Ecto neural progenitor cell (in vitro differentiated cells): ENCODE measurements at places on chromosomes 13 and 19.

GRCh38 chr19:51065221-51065960, 499 bp upstream of the KLK13 start:
- no peak for DNase-seq

DNA sequence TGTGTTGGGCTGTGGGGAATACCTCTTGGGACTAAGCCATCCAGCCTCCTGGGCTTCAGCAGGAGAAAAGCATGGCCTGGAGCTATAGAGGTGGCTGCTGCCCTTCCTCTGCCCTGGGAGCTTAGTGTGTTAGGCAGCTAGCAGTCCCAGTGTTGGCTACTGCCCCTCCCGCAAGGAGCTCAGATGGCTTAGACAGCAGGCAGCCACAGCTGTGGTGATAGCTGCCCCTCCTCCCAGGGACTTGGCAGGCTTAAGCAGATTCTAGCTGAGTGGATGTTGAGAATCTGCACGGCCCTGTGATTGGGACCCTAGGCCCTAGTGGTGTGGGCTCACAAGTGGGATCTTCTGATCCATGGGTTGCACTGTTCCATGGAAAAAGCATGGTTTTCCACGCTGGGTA, 264.5 kb downstream of the TDRD3 start:
- peak; percentile 67 for DNase-seq

DNA sequence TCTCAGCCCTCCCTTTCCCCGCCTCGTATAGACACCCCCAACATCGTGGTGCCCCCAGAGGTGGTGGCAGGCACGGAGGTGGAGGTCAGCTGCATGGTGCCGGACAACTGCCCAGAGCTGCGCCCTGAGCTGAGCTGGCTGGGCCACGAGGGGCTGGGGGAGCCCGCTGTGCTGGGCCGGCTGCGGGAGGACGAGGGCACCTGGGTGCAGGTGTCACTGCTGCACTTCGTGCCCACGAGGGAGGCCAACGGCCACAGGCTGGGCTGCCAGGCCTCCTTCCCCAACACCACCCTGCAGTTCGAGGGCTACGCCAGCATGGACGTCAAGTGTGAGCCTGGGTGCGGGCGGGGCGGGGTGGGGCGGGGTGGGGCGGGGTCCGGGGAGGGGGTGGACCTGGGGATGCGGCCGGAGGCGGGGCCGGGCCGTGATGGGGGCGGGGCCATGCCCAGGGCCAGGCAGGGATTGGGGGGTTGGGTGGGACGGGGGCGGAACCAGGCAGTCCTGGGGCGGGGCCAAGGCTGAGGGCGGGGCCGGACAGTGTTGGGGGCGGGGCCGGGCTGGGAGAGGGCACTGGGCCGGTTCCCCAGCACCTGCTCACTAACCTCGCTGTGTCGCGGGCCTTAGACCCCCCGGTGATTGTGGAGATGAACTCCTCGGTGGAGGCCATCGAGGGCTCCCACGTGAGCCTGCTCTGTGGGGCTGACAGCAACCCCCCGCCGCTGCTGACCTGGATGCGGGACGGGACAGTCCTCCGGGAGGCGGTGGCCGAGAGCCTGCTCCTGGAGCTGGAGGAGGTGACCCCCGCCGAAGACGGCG, 7.8 kb downstream of the MAG start:
- no peak for DNase-seq

DNA sequence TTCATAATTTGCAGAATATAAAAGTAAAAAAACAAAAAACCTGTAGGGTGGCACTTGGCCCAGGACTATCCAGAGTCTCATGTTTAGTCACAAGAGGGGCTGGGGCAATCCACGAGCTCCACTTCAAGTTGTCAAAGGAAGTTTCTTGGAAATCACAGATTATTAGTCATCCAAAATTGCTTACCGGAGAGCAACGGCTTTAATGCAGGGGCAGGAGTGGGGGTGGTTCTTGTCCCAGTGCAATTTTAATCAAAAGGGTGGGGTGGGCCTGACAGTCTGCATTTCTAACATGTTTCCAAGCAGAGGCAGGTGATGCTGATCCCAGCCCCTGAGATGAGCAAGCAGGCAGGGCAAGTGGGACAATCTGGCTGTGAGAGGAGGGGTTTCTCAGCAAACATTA, 233.9 kb downstream of the ABCC4 start:
- no peak for DNase-seq

DNA sequence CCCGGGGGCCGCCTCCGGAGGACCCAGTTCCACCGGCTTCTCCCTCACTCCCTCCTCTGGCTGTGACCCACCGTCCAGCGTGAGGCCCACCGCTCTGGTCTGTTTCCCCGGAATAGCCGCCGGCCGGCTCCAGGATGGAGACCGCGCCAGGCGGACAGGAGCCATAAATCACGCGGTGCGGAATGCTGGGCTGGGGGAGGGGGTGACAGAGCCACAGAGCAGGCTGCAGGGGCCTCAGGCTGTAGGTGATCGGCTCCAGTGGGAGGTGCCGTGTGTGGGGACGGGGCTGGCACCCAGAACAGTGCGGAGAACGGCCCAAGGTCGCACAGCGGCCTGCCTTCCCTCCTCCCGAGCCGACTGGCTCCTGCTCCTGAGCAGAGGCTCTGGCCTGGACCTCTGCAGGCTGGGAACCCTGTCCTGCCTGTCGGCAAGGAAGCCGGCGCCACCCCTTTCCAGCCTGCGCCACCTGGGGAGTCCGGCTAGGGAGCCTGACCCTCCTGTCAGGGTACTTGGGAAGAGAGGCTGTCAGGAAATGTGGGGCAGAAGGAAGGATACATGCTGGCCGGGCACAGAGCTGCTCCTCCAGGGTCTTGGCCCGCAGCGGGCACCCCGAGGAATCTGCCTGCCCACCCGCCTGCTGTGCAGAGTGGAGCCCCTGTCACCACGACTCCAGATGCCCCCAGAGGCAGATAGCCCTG, 8.3 kb downstream of the PIAS4 start:
- peak; percentile 39 for DNase-seq

GRCh38 chr13:66635526-66635925, 594.6 kb downstream of the PCDH9 start:
- no peak for DNase-seq

- peak; percentile 81 for DNase-seq
Observed at GRCh38 chr19:15251749-15252397, 19.6 kb upstream of the EPHX3 start.

- no peak for DNase-seq
Observed at GRCh38 chr13:94286581-94286980, 192.9 kb downstream of the DCT start.

DNA sequence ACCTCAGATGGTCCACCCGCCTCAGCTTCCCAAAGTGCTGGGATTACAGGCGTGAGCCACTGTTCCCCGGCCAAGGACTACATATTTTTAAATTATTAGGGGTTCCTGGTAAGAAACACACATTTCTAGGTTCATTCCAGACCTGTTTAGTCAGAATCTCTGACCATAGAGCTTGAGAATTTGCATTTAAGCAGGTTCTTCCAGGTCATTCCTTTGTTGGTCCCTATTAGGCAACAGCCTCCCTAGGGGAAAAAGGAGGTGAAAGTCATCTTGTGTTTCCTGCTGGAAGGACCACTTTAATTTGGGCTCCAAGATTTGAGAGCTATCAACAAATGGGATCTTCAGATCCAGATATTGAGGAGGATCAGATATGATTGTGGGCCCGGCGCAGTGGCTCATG, 16.3 kb downstream of the S1PR2 start:
- no peak for DNase-seq

DNA sequence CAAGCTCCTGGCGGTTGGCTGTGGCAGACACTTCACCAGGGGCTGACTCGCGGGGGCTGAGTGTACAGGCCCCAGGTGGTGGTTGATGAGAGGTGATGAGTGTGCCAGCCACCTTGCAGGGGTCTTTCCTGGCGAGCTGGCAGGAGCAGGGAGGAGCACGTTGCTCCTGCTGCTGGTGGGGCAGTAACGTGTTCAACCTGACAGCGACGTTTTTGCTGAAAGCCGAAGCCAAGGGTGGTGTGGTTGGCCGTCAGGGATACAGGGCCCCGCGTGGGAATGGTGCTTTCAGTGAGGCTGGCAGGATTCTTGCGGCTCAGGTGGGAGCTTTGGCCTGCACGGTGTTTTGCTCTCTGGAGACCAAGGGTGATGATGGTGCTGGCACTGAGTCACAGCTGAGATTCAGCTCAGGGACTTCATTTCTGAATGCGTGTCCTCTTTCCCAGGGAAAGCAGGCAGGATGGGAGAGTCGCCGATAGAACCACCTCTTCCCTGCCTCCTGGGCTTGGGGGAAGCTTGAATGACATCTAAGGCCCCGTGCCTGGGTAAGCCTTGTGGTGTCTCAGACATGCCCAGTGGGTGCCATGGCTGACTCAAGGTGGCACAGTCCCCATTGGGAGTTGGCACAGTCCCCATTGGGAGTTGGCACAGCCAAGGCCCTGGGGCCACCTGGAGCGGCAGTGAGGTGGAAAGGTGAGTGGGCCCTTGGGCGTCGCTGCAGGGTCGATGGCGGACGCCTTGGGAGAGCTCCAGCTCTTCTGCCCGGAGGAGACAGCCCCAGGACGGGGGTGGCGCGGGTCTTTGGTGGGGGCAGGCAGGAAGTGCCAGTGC, 8.8 kb downstream of the DAZAP1 start:
- no peak for DNase-seq

GRCh38 chr13:100508455-100508854, 80.1 kb downstream of the GGACT start:
- no peak for DNase-seq

DNA sequence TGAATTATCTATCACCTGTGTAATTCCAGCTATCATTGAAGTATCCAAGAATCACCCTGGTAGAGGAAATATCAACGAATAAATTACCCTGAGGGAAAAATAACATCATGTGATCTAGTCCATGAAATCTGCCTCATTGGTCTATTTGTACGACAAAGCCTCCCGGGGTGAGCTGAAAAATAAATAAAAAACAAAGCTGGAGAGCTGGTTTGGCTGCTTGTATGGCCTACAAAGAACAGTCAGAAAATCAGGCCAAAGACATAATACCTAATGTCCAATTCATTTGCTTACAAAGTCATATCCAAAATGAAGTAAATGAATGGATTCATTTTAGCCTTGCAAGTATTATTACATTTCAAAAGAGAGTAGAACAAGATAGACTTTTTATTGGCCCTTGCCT, 449.9 kb downstream of the KLF12 start:
- no peak for DNase-seq

DNA sequence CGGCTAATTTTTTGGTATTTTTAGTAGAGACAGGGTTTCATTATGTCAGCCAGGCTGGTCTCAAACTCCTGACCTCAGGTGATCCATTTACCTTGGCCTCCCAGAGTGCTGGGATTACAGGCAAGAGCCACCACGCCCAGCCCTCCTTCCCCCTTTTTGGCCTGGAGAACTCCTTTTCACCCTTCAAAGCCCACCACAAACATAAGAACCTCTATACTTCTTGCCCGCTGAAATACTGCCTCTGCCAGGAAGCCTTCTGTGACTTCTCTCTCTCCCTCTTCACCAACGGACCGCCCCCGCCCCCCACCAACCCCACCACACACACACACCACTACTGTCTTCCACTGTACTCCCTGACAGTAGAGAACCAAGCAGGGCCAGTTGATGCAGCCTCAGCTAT, 2.5 kb downstream of the ZNF428 start:
- no peak for DNase-seq

DNA sequence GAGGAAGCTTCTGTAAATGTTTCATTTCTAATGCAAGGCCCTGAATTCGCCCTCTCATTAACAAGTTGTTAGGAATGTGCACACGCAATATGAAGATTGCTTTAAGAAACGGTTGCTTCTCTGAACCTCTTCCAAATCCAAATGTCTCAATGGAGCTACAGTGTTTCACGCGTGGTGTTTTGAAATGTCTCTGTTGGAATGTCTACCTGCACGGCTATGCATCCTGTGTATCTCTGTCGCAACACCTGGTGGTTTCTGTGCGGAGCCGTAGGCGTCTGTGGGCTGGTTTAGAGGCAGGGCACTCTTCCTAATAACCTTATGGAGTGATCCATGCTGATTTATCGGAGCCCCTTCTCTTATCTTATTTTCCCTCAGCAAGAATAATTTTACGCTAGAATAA, 1584.2 kb upstream of the SLC10A2 start:
- DNase-seq = no peak

- peak; percentile 88 for DNase-seq
Observed at GRCh38 chr19:2168619-2169424, 5.1 kb downstream of the DOT1L start.

- no peak for DNase-seq
Observed at GRCh38 chr19:33177417-33177979, 16.6 kb upstream of the LRP3 start.

DNA sequence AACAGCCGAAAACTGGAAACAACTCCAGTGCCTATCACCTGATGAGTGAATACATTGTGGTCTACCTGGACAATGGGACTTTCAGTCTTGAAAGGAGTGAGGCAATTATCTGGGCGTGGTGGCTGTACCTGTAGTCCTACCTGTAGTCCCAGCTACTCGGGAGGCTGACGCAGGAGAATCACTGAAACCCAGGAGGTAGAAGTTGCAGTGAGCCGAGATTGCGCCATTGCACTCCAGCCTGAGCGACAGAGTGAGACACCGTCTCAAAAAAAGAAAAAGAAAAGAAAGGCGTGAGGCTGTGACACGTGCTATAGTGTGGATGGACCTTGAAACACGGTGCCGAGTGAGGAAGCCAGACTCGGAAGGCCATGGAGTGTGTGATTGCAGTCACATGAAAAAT, 4.1 kb upstream of the NTN5 start:
- DNase-seq = no peak

GRCh38 chr13:99218969-99219368, 18.3 kb downstream of the UBAC2 start:
- no peak for DNase-seq
